Stimulated activated CD4-positive, alpha-beta T cell treated with anti-CD3 and anti-CD28 coated beads, Interleukin-1b, Interleukin-23, amount 100 ng/mL, for 1 hour (primary cell): ENCODE measurements at places on chromosomes 11 and 22.

DNA sequence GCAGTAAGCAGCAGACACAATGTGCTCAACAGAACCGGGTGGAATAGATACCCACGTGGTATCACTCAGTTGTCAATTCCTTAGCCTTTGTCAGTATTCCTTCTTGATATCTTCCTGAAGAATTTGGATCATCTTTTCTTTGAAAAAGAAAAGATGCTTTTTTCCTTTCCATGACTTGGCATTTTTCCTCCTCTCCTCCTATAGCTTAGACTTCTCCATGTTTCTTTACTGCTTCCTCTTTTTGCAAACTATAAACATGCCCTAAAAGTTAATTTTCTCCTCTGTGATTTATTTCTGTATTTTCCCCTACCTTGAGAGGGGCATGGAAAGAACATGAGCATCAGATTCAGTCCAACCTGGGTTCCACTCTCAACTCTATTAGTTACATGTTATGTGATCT, 11.7 kb downstream of the CBLIF start:
- DNase-seq: no peak

DNA sequence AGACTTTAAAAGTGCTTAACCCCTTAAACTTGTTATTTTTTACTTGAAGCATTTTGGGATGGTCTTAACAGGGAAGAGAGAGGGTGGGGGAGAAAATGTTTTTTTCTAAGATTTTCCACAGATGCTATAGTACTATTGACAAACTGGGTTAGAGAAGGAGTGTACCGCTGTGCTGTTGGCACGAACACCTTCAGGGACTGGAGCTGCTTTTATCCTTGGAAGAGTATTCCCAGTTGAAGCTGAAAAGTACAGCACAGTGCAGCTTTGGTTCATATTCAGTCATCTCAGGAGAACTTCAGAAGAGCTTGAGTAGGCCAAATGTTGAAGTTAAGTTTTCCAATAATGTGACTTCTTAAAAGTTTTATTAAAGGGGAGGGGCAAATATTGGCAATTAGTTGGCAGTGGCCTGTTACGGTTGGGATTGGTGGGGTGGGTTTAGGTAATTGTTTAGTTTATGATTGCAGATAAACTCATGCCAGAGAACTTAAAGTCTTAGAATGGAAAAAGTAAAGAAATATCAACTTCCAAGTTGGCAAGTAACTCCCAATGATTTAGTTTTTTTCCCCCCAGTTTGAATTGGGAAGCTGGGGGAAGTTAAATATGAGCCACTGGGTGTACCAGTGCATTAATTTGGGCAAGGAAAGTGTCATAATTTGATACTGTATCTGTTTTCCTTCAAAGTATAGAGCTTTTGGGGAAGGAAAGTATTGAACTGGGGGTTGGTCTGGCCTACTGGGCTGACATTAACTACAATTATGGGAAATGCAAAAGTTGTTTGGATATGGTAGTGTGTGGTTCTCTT, 2.8 kb downstream of the MALAT1 start:
- no peak for DNase-seq

DNA sequence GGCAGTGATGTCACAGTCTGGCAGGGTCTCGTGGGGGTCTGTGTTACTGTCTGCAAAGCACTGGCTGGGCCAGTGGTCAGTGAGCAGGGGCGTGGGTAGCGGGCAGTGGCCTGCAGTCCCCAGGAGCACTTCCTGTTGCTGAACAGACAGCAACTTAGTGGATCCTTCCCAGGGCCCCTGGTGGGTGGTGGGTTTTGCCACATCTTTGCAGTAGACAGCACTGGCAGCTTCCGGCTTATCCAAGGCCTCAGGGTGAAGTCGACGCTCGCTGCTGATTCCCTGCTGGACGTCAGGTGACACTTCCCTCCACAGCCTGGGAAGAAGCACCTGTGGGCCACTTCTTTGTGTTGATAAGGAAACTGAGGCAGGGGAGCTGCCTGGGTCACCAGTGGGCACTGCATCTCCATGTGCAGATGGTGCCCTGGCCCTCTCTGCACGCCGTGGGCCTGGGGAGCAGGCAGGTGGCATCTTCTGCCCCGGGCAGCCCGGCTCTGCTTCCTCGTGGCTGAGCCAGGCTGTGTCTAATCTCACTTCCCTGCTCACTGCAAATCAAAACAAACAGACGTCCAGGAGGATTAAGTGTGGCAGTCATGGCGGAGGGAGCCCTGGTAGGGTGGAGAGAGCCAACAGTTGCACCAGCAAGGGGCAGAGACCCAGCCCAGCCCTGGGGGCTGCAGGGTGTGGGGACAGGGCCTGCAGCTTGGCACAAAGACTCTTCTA, 79.8 kb downstream of the KCNQ1 start:
- DNase-seq: no peak

DNA sequence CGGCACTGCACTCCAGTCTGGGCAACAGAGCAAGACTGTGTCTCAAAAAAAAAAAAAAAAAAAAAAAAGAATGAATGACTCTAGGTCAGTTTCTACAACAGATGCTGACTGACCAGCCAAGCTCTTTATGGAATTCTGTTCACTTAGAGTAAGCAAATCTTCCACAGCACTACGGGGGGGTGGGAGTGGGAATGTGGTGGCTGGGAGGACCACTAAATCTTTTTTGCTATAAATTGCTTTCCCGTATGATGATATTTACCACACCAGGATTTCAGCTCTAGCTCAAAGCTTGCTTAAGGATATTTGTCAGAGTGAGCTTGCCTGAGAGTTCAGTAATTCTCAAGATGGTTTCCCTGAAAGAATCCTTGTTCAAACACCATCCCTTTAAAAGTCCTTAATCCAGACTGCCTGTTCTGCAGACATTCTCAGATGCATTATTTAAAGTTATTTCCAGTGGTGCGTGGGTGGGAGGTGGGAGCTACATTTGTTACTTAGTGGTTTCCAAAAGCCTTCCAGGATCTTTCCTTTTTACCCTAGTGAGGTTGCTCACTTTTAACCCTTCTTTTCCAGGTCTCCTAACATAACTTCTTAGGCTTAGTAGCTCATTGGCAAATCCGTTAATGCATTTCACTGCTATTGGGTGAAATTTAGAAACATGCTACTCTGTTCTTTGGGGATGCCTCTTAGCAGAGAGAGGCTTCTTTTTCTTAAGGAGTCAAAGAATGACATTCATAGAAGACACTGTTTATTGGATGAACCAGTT, 65.9 kb downstream of the UBASH3B start:
- no peak for DNase-seq

DNA sequence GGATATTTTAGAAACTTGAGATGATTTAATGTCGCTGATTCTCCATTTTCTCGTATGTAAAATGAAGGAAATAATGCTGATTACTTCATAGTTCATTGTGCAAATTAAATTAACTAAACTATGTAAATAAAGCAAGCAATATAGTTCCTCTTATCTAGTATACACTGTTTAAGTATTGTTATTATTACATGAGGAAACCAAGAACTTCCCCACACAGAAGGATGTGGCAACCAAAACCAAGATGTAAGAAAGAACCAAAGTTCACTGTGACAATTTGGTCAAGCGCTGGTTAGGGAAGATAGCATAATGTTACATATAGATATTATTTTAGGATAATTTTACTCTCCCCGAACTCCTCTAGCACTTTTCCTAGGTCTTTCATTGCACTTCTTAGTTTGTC, 103.2 kb downstream of the XKR3 start:
- DNase-seq: no peak

GRCh38 chr11:73353422-73353821, 22.8 kb upstream of the RELT start:
- DNase-seq: no peak
